ENCODE measurements at places on chromosomes 2 and 18. TPM values are rescaled to one million over a fixed set of nuclear protein-coding genes. Genes with fewer than 3 reads are reported as not detected.

Gene EHD3
- 4.4 TPM for total RNA-seq

Gene TUBA4B
- total RNA-seq: not detected

Gene B4GALT6
- 4.7 TPM for total RNA-seq

Gene TSPYL6
- total RNA-seq: not detected

Gene PDE1A
- 0.10 TPM for total RNA-seq

Gene MBD1
- 54.0 TPM for total RNA-seq

Gene GAL3ST2
- total RNA-seq: not detected

Gene IL18R1
- total RNA-seq: 1.00 TPM

Gene TSHZ1
- 14.5 TPM for total RNA-seq

Gene SOWAHC
- total RNA-seq: 5.3 TPM

Gene NAT8
- not detected for total RNA-seq

Gene PLEKHB2
- total RNA-seq: 84.1 TPM

Gene DQX1
- not detected for total RNA-seq

Gene SERPINB10
- 3.4 TPM for total RNA-seq

Gene RIT2
- total RNA-seq: not detected
